Naive thymus-derived CD8-positive, alpha-beta T cell (primary cell): ENCODE measurements at places on chromosomes 2 and 18.

- no peak for DNase-seq
These were observed 161.9 kb upstream of the CRIM1 start for GRCh38 chr2:36193680-36194079.

GRCh38 chr2:130972410-130972809 is 120.8 kb downstream of the FAM168B start:
- no peak for DNase-seq

- DNase-seq, result no peak
These were observed 56.9 kb downstream of the CTIF start for GRCh38 chr18:48595703-48596218.

GRCh38 chr18:79983793-79984192 is 4.6 kb downstream of the TXNL4A start:
- no peak for DNase-seq

GRCh38 chr2:146927080-146927711 is 917.6 kb upstream of the ACVR2A start:
- no peak for DNase-seq

DNA sequence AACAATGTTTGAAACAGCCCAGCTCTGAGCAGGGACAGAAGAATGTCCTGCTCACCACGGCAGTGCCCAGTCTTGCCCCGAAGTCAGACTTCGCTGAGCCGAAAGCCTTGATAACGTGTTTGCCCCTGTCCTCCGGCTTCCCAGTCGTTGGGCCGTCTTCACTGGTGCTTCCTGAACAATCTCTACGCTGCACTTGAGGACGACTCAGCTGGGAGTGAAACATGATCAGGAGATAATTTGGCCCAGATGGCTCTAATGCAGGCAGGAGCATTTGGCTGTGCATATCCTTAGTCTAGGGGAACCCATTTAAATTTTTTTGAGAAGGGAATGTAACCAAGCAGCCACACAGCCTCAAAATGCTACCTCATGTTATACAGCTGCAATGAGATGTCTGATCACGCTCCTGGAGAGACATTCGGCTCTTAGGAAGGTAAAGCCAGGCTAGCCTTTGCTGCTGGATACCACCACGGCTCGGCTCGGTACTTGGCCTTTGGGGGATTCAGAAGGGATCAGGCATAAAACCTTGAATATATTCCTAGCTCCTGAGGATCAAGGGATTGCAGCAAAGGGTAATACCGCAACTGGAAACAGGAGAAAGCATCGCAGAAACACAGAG is 43.6 kb downstream of the FECH start:
- DNase-seq, result no peak

GRCh38 chr18:63545000-63545399 is 2.8 kb downstream of the SERPINB12 start:
- no peak for DNase-seq

GRCh38 chr2:200483729-200484198 is 26.1 kb downstream of the KCTD18 start:
- DNase-seq, result no peak
